ENCODE measurements at places on chromosomes 6 and 20. TPM values are rescaled to one million over a fixed set of nuclear protein-coding genes. Genes with fewer than 3 reads are reported as not detected.

Gene CD109
- 0.96 TPM for total RNA-seq

Gene GPR31
- total RNA-seq, result not detected

DNA sequence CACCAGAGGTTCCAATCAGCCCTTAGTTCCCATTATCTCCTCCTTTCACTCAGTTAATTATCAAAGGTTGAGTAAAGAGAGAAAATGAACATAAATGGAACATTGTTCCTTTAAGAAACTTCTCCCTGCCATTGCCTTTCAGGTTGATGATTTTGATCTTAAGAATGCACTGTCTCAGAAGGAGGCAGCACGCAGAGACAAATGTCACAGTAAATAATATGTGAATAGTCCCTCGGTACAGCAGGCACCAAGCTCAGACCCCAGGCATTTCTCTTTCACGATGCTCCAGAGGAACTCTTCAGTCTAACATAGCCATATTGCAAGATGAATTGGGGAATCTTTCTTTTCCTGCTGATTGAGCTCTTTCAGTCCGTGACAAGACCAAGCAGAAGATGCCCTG lies 435.3 kb upstream of the SPTLC3 start:
- no peaks in the 10 kb centered on the region for H3K36me3 ChIP-seq
- H3K27ac ChIP-seq, result no peak overlapping the region
- DNase-seq, result no peak

DNA sequence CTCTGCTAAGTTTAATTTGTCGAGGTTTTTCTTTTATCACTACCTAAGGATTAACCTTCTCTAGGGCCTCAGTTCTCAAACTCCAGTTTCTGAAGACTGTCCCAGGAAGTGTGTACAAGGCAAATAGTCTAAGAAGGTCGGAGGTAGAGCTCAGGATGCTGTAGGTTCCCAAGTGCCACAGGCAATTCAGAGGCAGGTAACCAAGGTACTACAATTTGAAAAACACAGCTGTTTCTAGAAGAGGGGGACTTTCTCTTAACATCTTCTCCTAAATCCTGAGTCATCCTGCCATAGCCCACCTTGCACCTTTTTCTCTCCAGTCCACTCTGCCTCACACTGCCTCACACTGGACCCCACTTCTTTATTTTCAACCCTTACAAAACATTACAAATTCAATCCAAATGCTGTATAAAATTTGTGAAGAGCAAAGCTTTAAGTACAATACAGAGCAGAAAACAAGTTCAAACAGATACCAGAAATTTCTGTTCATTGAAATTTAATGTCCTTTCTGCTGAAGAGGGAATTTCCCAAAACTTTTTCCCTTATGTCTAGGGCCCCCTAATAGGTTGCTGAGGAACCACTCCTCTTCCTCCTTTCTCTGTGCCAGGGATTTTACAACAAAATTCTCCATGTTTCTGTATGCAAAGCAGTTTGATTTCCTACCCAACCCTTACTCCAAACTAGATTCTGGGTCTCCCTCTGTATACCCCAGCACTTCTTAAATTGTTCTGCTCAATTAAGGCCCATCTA lies 43.0 kb downstream of the FRK start:
- H3K36me3 ChIP-seq, result no peaks in the 10 kb centered on the region
- H3K27me3 ChIP-seq, result no peaks in the 10 kb centered on the region
- H3K4me1 ChIP-seq, result no peaks in the 10 kb centered on the region
- H3K27ac ChIP-seq, result no peak overlapping the region
- no peak overlapping the region for H3K4me3 ChIP-seq
- no peak for DNase-seq

- no peaks in the 10 kb centered on the region for H3K4me1 ChIP-seq
- no peaks in the 10 kb centered on the region for H3K27me3 ChIP-seq
- no peak for DNase-seq
- no peaks in the 10 kb centered on the region for H3K36me3 ChIP-seq
- no peak overlapping the region for H3K27ac ChIP-seq
- H3K4me3 ChIP-seq, result no peak overlapping the region
These were observed 23.2 kb downstream of the GATA5 start for GRCh38 chr20:62452475-62453095.

DNA sequence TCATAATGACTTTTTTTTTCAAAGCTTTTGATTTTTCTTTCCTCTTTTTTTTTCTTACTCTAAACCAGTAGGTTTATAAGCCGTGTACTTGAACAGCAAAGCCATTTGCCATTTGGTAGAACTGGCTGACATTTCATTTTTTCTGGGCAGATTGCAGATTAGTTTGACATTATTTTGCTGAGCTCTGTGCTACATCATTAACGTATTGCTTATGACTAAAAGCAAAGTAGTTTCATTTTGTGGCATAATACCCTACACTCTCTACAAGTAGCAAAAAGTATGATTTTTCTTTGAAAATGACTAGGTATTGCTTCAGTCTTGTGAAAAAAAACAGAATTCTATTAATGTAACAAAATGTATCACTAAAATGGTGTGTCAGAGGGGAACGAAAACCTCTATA lies 141.3 kb downstream of the GRIK2 start:
- no peak overlapping the region for H3K27ac ChIP-seq
- H3K27me3 ChIP-seq, result no peaks in the 10 kb centered on the region
- H3K4me3 ChIP-seq, result no peak overlapping the region

Gene PRSS35
- not detected for total RNA-seq

Gene CNKSR3
- total RNA-seq, result not detected

Data from CD4-positive, alpha-beta memory T cell (primary cell).